T-helper 17 cell (primary cell): ENCODE measurements at places on chromosomes 4 and X. TPM values are rescaled to one million over a fixed set of nuclear protein-coding genes. Genes with fewer than 3 reads are reported as not detected.

GRCh38 chr4:56374956-56375355 lies 12.3 kb downstream of the AASDH start:
- no peak for DNase-seq

TSPAN7 gene
- 0.35 TPM for total RNA-seq

- no peak for DNase-seq
Measured at GRCh38 chr4:38921151-38921550, 53.5 kb downstream of the FAM114A1 start.

DNA sequence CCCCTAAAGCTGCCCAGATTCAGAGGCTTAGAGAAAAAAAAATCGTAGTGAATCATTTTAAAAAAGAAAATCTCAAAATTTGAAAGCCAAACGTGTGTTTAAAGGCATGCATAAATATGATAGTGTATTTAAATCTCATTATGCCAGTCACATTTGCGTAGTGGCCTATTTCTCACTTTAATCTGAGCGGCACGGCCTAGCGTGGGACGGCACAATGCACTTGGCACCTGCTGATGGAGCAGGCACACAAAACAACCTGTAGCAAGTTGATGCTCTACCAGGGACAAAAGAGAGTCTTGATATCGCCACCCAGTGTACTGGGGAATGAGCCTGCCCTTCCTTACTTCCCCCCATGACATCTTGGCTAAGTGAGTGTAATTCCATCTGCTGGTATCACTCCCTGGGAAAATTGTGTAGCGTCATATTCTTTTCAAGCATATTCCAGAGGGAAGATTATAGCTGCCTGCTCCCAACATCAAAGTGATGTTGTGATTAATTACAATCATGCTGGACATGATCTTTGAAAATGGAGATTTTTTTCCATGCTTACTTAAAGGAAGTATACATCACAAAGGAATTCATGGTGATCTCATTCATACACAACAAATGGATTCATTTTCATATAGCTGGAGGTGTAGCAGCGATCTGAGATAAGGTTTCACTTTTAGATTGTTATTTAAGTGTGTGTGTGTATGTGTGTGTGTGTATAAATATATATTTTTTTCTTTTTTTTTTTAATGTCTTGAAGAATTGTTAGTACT lies 138.8 kb downstream of the DCTD start:
- no peak for DNase-seq

ADGRG4 gene
- not detected for total RNA-seq

ENPEP gene
- total RNA-seq = not detected

GRCh38 chrX:76971393-76972376 lies 475.5 kb upstream of the FGF16 start:
- DNase-seq = no peak

- no peak for DNase-seq
Measured at GRCh38 chr4:147482281-147482680, 1.4 kb downstream of the EDNRA start.

DNA sequence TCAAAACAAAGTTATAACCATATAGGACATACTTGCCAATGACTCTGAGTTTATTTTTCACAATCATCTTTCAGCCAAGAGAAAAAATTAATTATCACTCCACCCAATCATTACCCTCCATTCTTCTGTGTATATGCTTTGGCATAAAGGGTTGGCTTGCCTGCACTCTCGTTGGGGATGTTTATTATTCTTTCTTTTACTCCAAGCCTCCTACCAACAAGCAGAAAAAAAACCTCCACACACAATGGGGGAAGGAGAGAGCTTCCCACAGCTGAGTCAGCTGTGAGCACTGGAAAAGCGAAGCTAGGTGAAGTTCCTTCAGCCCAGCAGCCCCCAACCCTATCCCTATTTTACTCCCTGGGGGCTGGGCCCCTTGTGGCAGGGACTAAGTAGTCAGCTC lies 1.5 kb downstream of the OPHN1 start:
- no peak for DNase-seq

IL9R gene
- total RNA-seq = 2.8 TPM

SUPT20HL2 gene
- not detected for total RNA-seq

DNA sequence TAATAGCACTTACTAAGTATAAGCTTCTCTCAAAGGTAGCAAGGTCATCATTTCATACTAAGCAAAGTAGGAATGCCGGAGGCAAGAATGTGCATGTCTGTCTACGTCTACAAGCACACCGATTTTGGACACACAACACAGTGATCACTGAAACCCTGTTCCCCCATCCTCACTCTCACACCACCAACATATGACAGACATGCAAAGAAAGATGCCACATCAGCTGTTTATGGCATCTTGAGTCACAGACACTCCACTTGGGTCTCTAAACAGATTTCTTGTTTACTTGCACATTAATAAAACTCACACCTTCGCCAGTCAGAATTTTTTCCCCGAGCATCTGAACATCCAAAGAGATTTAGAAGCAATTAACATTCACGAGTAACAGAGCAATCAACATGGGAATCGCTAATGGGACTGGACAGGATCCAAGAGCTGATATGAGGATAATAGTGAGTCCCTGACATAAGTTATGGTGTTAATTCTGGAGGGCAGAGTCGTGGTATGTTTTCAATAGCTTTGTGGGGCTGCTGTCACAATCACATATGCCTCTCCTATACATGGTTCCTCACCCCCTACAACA lies 324.1 kb downstream of the DHX15 start:
- DNase-seq = no peak

DNA sequence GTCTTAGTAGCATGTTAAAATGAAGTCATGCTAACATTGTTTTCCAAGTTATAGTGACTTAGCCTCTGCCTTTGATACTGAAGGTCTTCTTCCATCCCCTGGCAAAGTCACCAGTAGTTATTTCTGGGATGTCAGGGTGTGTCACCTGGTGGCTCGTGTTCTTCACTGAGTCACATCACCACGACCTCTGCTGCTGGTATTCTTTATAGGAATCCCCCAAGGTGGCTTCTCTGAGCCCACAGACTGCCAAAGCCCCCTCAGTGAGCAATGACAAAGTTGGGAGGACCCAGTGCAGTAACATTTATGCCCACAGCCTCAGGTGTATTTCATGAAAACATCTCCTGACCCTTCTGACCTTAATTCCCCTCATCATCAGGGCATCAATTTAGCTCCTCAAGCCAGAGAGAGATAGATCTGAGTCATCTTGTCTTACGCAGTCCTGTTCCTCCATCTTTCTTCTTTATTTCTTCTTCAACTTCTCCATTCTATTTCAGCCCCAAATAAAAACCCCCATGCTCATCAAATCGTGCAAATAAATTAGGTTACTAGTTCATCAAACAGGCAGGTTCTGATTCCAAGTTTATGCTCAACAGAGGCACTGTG lies 29.3 kb upstream of the GPRIN3 start:
- no peak for DNase-seq

LDB2 gene
- not detected for total RNA-seq

DNA sequence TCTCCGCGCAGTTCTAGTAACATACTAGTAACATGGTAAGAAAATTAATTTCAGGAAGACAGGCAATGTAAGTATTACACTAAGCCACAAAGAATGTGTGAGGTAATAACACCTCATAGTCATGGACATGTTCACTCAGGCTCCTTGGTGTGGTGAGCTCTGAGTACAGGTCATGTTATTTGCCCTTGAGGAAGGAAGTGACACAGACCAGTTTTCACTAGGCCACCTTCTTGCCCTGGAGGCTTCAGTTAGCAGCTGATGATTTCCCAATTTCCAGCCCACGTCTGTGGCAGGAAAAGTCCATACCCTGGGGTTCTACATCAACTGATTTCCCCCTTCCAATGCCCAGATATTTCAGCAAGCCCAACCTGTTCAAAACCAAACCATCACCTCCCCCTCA lies 6.7 kb downstream of the APOO start:
- no peak for DNase-seq

DNA sequence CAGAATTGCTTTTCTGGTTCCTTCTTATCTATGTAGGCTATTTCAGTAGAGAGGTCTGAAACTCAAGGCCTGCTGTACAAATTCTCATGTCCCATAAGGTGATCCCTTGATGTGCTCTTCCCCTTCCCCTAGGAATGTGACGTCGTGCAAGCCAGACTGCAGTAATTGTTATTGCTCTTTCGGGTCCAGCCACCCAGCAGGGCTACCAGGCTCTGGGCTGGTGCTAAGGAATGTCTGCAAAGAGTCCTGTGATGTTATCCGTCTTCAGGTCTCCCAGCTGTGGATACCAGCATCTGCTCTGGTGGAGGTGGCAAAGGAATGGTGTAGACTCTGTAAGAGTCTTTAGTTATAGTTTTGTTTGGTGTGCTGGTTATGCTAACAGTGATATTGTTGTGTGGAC lies 378.7 kb downstream of the C4orf33 start:
- DNase-seq = no peak

- DNase-seq = no peak
Measured at GRCh38 chr4:3066836-3067400, 7.4 kb downstream of the HTT-AS start.

GRCh38 chr4:101299899-101300540 lies 47.3 kb downstream of the PPP3CA start:
- DNase-seq = no peak

DNA sequence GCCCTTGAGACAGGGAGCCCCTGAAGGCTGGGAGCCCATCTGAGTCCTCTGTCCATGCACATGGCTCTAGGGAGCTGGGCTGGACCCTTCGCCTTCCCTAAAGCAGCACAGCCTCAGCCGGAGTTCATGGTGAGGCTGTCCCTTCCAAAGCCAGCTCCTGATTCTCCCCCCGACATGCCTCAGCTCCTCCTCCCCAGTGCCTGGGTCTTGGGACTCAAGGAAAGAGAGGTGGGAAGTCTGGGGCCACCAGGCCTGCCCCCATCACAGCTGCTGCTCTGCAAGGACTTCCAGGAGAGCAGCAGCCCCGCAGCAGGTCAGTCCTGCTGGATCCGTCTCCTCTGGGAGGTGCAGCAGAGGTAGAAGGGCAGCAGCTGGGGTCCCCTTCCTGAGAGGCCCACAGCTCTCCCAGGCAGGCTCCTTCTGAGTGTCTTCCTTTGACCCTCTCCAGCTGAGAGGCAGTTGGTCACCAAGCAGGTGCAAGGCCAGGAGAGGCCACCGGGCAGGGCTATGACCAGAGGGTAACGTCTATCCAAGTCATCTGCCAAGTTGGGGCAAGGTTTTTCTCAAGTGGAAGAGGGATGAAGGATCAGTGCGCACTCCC lies 90.5 kb downstream of the ADRA2C start:
- DNase-seq = no peak

DNA sequence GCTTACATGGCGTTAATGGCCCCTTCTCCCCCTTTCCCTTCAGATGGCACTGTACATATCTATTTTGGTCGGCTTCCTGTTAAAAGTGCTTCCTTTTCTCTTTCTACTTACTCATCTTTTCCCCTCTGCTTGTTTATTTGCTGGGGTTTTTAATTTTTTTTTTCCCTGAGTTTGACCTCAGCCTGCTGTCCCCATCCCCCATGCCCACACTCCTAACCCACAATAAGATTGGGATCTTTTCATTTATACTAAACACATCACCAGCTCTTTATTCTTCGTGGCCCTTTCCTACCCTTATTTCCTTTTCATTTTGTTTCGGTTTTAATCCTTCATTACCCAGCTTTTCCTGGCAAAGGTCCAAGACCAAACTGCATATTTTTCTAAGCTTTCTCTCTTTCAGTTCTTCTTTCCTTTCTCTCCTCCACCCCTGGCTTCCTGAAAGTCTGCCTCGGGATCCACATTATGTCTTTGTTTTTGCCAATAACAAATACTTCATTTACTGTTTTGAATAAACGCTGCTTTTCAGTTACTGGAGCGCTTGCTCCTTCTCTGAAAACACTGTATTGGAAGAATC lies 152.0 kb upstream of the USP9X start:
- DNase-seq = no peak

DNA sequence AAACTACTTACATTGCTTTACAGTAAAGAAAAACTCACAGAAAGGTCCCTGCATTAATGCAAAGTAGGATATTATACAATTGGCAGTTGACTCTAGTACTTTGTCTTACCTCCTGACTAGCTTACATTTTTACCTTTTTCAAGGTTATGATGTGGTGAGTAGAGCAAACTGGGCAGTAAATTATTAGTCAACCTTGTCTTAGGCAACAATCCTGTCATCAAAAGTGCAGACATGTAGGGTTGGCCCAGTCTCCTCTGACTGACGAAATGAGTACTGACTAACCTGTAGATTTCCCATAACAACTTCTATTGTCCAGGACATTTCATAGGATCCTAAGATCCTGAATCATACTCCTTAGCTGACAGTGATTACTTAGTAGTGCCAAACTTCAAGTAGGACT lies 142.0 kb upstream of the NUDT6 start:
- no peak for DNase-seq

GPAT3 gene
- total RNA-seq = 4.1 TPM

UGT2B7 gene
- total RNA-seq = not detected

DNA sequence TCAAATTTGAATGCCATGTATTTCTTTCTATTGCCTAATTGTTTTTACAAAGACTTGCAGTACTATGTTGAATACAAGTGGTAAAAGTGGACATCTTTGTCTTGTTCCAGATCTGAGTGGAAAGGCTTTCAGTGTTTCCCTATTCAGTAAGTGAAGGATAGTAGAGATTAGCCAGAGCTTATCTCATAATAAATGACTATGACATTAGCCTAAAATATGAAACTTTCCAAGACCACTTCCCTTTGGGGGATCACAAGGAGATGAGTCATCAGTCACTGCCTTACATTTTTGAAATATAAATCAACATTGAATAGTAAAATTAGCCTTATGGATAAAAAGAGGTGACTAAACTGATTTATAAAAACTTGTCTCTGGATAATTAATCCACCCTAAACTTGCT lies 554.1 kb upstream of the MAGEB2 start:
- no peak for DNase-seq

DNA sequence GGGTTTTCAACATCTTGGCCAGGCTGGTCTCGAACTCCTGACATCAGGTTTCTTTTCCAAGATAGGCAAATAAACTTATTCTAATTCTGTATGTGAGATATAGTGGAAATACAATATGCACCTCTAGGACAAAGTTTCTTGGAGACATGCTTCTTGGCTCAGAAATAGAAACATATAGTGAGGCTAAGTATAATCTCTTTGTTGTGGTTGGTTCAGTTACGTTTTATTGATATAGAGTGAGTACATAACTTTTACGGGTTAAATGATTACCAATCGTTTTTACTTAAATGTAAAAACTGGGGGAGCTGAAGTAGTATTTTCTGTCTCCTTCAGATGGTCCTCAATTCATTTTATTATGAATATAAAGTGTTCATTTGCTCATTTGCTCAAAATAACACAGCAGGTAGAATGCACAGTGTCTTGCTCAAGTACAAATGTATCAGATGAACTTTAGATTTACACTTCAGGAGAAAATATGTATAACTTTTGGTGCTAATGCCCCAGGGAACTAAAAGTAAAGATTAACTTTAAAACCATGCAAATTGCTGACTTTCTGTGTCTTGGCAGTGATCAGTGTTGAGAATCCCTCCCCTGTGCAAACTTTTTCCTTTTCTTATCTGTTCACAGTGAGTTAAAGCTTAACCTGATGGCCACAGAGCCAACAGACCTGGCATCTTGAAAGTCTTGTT lies 77.6 kb downstream of the AFF1 start:
- no peak for DNase-seq
